Stimulated activated CD8-positive, alpha-beta memory T cell treated with anti-CD3 and anti-CD28 coated beads, Interleukin-2, amount 100 ng/mL, for 1 hour (primary cell): ENCODE measurements at places on chromosomes 5 and 9.

DNA sequence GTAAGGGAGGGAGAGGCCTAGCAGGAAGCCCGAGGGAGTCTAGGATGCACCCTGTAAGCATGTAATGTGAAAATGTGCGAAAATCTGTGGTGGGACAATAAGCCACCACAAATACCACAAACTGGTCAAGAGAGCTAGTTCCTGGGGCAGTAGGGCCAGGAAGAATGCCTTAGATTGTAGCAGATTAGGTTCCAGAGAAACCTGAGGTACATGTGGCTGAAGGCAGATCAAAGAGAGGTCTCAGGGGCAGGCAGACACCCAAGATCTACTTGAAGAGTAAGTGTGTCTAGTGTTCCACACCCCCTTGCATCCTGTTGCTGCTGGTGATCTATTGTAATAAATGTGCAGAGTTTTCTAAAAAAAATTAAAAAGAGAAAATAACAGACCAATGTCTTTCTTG lies 1677.3 kb upstream of the CDH6 start:
- no peak for DNase-seq

DNA sequence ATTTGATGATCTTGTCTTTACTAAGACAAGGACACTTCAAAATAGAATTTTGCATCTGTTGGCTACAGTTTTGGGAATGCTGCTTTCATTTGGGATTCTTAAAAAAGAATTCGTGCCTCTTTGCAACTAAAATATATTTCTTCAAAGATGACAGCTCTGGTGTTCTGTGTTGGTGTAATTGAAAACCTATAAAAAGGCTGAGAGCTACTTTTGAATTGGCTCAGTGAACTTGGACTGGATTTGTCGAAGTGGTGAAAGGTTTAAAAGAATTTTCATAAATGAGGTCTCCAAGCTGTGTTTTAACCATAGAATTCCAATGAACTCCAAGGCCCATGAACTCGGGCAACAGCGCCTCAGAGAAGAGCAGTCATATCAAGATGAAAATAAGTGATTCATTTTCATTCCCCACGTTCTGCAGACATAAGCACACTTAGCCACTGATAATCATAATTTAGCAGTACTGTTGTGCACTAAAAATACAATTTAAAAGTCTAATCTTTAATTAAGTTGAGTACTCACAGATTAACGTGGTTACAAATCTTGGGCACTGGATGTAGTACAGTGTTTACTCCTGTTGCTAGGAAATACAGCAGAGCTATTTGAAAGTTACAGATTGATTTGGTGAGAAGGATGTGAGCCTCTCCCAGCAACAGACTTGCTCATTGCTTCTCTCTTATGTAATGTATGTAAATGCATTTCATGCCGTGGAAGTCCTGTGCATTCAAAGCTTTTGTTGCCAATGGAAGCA lies 10.9 kb downstream of the SNCAIP start:
- no peak for DNase-seq

DNA sequence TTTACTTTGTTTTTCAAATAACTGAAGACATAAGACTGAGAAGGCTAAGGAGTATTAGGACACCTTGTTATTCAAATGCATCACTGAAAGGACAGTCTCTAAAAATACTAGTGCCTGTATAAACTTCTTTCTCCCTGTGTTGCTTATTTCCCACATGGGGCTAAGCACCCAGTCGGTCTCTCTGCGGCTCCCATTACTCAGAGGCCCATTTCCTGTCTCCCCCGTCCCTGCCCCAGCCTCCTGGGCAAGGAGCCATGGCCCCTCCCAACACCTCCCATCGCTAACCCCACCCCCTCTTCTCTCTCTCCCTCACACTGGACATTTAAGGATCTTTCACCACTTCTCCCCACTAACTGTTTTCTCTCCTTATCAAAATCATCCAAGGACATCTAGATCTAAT lies 81.9 kb downstream of the EBF1 start:
- no peak for DNase-seq

DNA sequence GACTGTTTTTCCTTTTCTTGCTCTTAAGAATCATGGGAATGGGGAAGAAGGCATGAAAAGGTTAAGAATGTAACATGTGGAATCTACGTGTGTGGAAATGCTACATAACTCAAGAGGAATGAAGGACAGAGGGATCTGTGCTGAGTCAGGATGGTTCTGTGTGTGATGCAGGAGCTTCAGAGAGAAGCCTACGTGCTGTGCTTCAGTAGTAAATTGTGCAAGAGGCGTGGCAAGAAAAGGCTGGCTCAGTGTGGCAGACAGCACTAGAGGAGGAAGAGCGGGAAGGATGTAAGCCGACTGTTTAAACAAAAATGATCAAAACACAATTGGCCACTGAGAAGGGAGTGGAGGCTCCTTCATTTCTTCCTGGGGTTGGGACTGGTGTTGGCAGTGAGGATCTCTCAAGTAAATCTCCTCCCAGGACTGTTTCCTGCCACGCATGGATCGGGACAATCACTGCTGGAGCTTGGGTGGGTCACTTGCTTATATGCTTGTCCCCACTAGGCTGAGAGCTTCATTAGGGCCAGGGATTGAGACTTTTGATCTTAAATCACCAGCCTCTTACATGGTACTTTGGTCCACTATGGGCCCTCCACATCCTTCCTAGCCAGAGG lies 59.4 kb upstream of the BASP1 start:
- DNase-seq, result no peak

DNA sequence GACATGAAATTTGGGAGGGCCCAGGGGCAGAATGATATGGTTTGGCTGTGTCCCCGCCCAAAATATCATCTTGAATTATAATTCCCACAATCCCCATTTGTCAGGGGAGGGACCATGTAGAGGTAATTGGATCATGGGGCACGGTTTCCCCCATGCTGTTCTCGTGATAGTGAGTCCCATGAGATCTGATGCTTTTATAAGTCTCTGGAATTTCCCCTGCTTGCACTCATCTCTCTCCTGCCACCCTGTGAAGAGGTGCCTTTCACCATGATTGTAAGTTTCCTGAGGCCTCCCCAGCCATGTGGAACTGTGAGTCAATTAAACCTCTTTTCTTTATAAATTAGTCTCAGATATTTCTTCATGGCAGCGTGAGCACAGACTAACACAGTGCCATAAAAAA lies 11.3 kb downstream of the FBXO10 start:
- no peak for DNase-seq

- DNase-seq, result no peak
Measured at GRCh38 chr9:3699883-3700282, 174.1 kb upstream of the RFX3 start.

DNA sequence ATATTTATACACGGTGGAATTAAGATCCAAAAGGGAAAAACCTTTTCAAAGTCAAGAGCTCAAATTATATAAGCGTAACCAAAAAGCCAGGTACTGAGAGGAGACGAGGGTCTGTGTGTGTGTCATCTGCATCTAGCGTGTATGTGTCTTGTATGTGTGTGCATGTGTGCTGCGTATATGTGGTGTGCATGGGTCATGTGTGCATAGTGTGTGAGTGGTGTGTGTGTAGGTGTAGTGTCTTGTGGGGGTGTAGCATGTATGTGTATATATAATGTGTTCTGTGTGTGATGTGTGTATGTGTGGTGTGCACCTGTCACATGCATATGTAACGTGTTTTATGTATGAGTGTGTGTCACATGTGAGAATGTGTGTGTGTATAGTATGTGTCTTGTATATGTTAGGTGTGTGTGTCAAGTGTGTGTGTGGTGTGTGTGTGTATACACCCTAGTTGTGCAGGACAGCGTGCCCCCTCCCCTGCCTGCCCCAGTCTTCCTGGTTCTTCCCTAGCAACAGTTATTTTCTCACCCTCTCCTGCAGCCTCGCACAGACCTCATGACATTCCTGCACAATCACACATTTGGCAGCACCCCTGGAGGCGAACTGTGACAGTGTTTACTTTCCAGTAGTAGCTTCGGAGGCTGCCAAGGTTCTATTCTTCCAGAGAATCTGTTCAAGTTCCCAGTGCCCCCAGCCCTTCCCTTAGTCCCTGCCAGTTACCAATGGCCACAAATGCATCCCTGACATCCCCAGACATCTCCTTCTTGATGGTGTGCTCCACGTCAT lies 27.1 kb upstream of the TNIP1 start:
- no peak for DNase-seq

DNA sequence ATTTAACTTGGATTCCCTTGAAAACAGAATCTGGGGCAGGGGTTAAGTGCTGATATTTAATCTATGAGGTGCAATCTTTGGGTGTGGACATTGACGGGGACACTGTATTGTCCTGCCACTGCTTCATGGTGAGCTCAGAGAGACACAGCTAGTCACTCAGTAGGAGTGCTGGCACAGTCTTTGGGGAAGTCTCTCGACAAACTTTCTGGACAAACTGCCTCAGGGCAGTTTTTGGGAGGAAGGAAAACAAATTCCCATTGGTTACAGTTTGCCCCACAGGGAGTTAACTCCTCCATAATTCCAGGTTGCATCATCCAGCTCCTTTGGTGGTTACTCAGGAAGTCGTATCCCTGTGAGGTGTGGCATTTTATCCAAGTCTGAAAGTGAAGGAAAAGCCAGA lies 17.9 kb downstream of the HNRNPK start:
- no peak for DNase-seq

DNA sequence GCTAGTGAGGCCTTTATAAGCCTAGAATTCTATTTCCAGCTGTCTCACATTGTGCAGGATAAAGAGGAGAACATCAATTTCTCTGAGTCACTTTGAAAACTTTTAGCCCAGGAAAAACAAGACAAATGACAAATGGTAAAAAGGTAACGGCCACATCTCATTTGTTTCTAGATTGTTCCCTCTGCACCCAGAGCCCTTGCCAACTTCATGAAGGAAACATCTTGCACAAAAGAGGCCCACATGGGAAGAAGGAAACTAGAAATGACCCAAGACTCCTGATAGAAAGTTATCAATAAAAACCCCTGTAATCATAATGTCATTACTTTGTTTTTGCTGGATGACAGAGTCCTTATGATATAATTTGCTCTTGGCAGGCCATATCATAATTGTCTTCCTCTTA lies 5.3 kb downstream of the DPYSL3 start:
- DNase-seq, result no peak

- DNase-seq, result no peak
Measured at GRCh38 chr9:133572821-133573361, 36.3 kb downstream of the FAM163B start.

DNA sequence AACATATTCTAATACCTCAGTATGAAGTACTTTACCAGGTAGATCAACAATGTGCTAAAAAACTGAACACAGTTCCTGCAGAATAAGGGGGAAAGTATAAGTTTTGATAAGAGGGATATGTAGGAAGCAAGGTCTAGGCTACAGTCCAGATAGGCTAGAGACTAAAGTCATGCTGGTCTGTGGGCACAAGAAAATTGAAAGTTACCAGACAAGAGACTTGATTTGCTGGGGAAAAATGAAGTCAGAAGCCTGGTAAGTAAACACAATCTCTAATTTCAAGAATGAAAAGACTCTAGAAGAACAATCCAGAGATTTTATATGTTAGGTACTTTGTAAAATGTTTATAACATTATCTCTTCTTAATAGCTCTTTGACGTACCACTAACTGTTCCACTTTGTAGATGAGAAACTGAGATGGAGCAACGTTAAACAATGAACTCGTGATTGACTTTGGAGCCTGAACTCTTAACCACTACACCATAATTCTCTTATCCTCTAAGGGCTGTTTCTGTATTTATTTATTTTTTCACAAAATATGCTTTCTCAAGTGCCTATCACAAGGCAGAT lies 19.5 kb downstream of the ADAMTS6 start:
- no peak for DNase-seq

DNA sequence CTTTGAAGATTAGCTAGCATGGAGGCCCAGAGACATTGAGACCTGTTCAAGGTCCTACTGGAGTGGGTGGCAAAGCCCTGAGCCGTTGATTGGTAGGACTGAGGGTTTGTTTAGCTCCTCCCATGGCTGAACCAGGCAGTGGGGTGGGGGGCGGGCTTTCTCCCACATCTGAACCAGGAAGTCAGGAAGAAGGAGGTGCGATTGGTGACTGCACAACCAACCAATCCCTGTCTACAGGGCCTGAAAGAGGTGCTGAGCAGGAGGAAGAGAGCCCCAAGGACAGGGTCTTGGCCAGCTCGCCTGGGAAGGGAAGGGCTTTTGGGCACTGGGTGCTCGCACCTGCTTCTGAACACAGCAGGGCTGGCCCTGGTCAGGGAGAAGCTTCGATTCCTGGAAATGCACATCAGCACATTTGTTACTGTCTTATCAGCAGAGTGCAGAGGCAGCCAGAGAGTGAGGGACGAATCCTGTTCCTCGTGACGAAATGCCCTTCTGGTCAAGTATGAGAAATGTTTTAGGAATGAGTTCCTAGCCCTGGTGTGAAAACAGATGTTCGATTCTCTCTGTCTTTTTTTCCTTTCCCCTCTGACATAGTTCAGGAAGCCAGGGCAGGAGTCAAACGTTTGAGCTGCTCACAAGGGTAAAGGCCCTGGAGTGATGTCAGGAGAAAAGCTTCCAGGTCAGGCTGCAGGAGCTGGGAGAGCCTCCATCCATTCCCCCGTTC lies 294.8 kb upstream of the KLF4 start:
- DNase-seq, result no peak

DNA sequence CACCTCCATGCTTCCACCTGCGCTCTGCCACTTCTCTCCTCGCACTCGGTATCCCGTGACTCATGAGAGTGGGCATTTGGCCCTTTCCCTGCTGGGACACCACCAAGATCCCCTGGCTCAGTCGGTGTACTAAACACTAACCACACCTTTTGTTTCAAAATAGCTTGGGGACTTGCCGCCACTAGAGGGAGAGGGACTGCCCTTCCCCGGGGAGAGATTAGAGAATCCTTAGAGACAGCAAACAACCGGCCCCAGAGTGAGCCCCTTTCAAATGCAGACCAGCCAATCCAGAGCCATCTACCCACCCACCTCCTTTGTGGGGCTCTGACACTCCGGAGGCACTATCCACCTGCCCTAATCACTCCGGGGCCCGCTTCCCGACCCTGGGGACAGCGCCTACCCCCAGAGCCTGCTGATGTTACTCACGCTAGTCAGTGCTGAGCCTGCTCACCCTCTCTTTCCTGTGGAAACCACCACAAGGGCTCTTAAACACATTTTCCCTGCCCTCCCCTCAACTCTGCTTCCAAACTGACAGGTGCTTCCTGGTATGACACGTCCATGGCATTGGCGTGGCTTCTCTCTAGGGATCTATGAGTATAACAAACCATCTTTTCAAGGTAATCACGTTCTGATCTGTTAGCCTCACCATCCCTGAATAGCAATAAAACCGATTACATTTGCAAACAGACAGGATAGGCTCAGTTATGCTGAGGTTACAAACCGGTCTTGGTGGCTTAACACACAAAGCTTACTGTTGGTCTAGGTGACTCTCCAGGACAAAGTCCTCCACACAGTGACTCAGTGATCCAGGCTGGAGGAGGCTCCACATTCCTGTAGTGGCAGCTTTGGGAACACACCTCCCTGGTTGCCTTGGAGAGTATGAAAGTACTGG lies 180.1 kb upstream of the MVB12B start:
- no peak for DNase-seq

GRCh38 chr9:114230068-114230467 lies 74.7 kb downstream of the COL27A1 start:
- no peak for DNase-seq

GRCh38 chr5:142772446-142773293 lies 2.5 kb downstream of the ARHGAP26 start:
- no peak for DNase-seq

GRCh38 chr5:16178745-16179372 lies 732 bp downstream of the MARCHF11 start:
- no peak for DNase-seq
